ENCODE measurements at places on chromosomes 6 and 20. TPM values are rescaled to one million over a fixed set of nuclear protein-coding genes. Genes with fewer than 3 reads are reported as not detected.

DNA sequence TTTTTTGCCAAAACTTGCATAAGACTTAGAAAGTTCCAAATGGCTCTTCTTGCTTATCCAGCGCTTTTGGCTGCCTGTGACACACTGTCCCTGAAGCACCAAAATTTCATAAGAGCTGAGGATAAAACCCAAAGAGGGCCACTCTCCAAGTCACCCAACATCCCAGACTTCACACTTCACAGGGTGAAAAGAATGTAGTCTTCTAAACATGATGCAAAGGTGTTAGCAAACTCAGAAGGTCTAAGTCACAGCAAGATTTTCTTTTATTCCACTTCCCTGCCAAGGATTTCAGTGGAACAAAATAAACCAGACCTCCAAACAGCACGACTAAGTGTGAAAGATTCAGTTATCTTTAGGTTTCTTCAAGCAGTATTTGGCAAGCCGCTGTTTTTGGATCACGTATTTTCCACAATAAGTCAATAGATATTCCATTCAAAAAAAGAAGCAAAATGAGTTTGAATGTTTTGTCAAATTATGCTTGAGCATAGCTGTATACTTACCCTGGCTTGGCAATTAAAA, 44.6 kb upstream of the CD93 start:
- no peak for DNase-seq

DNA sequence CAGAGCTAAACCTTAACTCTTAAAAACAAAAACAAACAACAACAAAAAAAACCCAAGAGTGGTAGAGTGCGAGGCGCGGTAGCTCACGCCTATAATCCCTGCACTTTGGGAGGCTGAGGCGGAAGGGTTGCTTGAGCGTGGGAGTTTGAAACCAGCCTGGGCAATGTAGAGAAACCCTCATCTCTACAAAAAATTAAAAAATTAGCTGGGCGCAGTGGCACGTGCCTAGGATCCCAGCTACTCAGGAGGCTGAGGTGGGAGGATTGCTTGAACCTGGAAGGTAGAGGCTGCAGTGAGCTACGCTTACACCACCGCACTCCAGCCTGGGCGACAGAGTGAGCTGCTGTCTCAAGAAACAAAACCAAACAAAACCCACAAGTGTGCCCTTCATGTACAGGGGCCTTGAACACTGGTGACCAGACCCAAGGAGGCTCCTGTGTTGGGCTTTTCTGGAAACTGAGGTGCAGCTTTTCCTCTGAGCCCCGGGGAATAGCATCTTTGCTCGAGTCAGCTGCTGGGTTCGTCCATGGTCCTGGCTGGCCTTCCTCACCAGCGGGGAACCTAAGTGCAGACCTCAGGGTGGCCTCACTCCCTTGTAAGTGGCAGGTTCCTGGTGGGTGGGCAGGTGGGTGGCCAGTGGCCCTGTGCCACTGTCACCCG, 39.9 kb downstream of the PYGB start:
- no peak for DNase-seq

- DNase-seq: no peak
Observed at GRCh38 chr6:137690034-137690433, 177.0 kb upstream of the TNFAIP3 start.

DNA sequence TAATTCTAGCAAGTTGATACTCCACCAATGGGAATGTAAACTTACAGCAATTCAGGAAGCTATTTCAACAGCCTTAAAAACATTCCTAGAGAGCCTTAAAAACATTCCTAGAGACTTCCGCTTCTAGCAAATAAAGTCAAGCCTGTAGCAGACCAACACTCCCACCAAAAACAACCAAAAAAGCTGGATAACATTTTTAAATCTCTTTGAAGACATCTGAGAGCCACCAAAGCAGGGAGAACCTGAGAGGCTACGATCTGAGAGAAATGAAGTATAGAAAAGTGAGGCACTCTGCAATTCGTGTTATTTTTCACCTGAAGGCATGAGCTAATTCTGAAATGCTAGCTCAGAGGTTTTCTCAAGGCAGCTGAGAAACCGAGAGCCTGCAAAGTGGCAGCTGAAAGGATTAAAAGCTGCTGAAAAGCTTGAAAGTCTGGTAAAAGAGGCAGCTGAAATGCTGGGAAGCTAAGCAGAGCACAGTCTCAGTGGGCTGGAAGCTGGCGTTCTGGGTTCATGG, 20.9 kb downstream of the GPR63 start:
- DNase-seq: no peak

GRCh38 chr6:100889351-100889750, 8.2 kb upstream of the ASCC3 start:
- no peak for DNase-seq

DNA sequence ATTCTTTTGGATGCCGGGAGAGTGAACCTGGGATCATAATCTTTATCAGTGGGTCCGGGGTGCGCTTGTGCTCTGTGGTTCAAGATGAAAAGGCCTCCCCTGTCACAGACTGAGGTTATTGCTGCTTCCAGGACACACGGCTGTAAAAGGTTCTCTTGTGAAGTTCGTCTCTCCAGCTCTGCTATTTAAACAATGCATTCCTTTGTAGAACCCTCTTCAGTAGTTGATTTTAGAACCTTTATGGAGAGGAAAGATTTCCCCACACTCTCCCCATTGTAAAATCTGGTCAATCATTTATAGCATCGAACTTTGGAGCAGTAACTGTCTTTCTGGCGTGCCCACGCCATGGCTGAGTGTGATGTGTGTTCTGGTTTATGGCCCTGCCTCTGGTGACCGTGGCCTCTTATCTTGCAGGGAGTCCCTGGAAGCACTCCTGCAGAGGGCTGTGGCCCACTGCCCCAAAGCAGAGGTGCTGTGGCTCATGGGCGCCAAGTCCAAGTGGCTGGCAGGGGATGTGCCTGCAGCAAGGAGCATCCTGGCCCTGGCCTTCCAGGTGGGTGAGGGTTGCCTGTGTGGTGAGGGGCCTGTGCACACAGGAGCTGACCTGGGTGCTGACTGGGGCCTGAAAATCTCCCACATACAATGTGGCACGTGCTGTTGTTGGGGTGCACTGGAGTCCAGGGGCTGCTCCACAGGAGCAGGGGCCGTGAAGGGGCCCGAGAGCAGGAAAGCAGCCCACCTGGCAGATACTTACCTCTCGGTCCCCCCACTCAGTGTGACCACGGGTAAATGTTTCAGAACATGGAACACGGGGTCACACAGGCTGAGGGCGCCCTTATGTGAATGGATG, 11.6 kb upstream of the C20orf204 start:
- no peak for DNase-seq

- no peak for DNase-seq
Observed at GRCh38 chr6:77095936-77096627, 367.2 kb downstream of the HTR1B start.

- DNase-seq: no peak
Observed at GRCh38 chr20:31551163-31552081, 37.2 kb downstream of the HM13 start.

- DNase-seq: no peak
Observed at GRCh38 chr6:149147938-149148718, 169.4 kb upstream of the TAB2 start.

DNA sequence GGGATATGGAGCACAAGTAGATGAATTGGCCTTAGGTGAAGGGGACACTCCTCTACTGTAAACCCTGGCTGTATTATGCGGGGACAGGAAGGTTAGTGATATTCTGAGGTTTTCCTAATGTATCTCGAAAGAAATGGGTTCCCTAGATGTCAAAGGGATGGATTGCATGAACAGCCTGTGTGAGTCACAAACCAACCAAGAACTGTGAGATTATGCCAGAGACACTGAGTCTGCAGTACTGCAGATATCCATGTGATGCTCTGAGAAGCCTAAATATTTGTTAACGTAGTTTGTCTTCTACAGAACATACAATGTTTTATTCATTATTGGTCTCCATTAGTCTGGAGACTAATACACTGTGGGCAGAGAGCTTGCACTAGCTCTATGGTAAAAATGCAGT, 182.2 kb downstream of the AKAP7 start:
- no peak for DNase-seq

- no peak for DNase-seq
Observed at GRCh38 chr20:45105317-45105716, 4.4 kb upstream of the KCNS1 start.

DNA sequence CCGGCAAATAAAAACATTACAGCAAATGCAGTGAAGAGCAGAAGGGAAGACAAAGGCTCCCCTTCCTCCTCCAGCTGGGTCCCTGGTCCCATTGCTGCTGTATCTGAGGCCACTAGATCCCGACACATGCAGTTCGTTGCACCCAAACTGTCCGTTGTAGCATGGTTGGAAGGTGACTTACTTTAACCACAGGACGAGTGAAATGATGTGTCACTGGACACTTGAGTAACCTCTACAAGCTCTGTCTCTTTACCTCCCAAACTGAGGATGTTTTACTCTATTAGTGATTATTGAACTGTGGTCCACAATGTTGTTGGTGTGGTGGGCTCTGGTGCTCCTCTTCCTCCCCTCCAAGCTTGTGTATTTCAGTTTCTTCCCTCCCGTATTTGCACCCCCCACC, 46.2 kb upstream of the ARMH2 start:
- DNase-seq: no peak

- DNase-seq: no peak
Observed at GRCh38 chr6:86936834-86937218, 502 bp upstream of the HTR1E start.

- DNase-seq: no peak
Observed at GRCh38 chr20:17023806-17024205, 203.0 kb upstream of the PCSK2 start.

DNA sequence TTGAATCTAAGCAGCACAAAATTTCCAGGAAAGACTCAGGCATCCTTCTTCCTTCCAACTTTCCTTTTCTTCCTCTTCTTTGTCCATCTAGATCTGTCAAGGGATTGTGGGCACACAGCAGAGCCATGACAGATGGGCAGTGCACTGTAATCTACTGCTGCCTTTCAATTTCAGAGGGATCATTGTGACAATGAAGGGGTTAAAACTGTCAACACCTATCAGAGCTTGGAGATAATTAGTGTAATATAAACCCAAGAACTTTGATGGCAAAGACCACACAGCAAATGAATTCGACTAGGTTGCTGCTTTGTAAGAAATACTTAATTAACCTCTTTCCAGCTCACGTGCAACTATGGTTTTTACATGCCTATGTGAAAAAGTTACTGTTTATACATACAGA, 55.0 kb downstream of the SAMD5 start:
- no peak for DNase-seq

DNA sequence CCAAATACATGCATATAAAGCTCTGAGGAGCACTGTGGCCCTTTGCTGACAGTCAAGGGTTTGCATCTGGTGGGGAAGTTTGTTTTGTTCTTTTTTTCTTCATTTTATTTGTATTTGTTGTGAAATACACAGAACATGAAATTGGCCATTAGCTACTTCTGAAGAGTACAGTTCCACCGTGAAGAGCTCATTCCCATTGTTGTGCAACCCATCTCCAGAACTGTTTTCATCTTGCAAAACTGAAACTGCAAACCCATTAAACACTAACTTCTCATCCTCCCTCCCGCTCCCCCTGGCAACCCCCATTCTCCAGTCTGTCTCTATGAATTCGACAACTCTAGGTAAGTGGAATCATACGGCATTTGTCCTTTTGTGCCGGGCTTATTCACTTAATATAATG, 231.3 kb downstream of the TFAP2C start:
- no peak for DNase-seq

GRCh38 chr6:22807818-22808217, 238.5 kb downstream of the HDGFL1 start:
- no peak for DNase-seq

- no peak for DNase-seq
Observed at GRCh38 chr6:32110632-32111031, 1.5 kb upstream of the TNXB start.

- no peak for DNase-seq
Observed at GRCh38 chr6:47069156-47069555, 27.0 kb upstream of the ADGRF1 start.

DNA sequence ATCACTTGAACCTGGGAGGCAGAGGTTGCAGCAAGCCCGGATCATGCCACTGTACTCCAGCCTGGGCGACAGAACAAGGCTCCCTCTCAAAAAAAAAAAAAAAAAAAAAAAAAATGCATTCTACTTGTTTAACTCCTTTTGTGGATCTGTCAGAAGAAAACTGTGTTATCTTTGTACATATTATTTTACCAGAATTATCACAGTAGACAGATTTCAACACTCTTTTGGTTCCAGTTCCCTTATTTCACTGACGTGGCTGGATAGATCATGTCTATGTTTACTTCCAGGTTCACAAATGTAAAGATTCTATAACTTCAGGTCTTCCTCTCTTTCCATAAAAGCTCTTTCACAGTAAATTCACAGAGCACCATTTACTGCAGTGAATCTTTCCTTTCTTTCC, 18.4 kb downstream of the NUDT3 start:
- no peak for DNase-seq

GRCh38 chr6:87807475-87807874, 105.4 kb upstream of the AKIRIN2 start:
- DNase-seq: no peak

DNA sequence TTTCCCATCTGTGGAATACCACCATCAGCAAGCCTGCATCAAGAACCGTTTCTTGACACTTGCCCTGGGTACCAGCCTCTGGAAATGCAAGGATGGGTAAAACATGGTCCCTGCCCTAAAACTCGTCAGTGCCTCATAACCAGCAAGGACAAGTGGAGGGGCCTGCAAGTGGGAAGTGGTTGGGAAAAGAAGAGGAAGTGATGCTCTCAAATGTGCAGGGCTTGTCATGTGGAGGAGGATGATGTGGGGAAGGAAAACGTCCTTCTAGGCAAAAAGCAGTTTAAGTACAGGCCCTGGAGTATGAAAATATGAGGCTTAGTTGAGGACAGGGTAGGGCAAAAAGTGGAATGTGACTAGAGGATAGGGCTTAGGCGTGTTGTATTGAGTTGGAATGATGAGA, 19.0 kb downstream of the RREB1 start:
- no peak for DNase-seq

DNA sequence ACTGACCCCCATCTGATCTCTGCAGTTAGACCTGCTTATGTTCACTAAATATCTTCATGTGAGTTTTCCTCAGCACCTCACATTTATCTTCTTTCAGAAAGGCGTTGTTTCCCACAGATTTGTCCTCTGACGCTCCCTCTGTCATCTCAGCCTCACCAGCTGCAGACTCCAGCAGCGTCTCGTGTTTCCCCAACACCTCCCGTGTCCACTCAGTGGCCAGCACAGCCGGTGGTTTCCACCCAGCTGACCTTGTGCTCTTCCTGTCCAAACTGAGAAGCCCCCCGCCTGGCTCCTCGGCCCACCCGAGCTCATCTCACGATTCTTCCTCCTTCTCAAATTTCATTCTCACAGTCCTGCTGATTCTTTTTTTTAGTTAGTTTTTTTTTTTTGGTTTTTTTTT, 12.5 kb downstream of the ERMARD start:
- DNase-seq: no peak

- no peak for DNase-seq
Observed at GRCh38 chr20:9342651-9343050, 171.7 kb upstream of the LAMP5 start.

Gene HLA-DMA
- 30.4 TPM for polyA plus RNA-seq

Gene IPCEF1
- polyA plus RNA-seq: 1.1 TPM

Gene EMILIN3
- polyA plus RNA-seq: 2.1 TPM

Gene IFT52
- 28.9 TPM for polyA plus RNA-seq

Gene TINAG
- polyA plus RNA-seq: not detected

Gene TLDC2
- polyA plus RNA-seq: 0.33 TPM

Gene DCDC2
- polyA plus RNA-seq: 0.23 TPM

Gene EXOC2
- 11.8 TPM for polyA plus RNA-seq

Gene GINS1
- 0.80 TPM for polyA plus RNA-seq

Gene TMEM200A
- 9.5 TPM for polyA plus RNA-seq

Gene CCDC167
- polyA plus RNA-seq: 25.7 TPM

Gene MCCD1
- not detected for polyA plus RNA-seq

Measured in urinary bladder (tissue), 4 donors.